ENCODE measurements at places on chromosomes 2 and 18.

DNA sequence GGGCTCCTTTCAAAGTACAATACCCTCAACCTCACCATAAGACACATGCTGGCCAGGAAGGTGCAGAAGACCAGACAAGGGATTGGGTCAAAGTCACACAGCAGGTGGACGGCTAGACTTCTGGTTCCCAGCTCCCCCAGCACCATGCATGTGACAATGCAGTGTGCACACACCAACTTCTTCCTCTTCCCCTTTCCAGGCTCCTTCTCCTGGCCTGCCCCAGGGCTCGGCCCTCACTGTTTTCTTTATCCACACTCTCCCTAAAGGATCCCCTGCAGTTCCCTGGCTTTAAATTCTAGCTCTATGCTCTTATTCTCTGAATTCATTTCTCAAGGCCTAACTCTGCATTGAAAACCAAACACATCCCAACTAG, 82.3 kb downstream of the LOXHD1 start:
- DNase-seq: no peak

GRCh38 chr18:34659579-34660517, 50.2 kb upstream of the DTNA start:
- peak; percentile 95 for DNase-seq

DNA sequence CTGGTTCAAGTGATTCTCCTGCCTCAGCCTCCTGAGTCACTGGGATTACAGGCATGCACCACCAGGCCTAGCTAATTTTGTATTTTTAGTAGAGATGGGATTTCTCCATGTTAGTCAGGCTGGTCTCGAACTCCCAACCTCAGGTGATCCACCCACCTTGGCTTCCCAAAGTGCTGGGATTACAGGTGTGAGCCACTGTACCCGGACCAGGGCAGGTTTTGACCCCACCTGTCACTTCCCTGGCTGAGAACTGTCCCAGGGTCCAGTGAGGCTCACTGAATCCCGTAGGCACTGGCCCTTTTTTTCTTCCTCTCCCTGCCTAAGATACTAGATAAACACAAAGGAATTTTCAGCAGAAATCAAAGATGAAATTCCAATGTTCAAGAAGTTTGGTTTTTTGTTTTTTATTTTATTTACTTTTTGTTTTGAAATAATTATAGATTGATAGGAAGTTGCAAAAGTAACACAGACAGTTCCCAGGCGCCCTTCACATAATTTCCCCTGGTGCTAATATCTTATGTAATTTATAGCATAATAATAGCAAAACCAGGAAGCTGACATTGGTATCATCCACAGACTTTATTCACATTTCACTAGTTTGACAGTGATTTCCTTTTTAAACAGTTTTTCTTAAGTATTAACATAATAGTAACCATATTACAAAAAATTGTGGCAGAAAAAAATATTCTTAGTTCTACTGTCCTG, 52.4 kb upstream of the B3GNT7 start:
- DNase-seq: no peak

GRCh38 chr2:137123226-137123625, 357.9 kb downstream of the THSD7B start:
- peak; percentile 75 for DNase-seq

DNA sequence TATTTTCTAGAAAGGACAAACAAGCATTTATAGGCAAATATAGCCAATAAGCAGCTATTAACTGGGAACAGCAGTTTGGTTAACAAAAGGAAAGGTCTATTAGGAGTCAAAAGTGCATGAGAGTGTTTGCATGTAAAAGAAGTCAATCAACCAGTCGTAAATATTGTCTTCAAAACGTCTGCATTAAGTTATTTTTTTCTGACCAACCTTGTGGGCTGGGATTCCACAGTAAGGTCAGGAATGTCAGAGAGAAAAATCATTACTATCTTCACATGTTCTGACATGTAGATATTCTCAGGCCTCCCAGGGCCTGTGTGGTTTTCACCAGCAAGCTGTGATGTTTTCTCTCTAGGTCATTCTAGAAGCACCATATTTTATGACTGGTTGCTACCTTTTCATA, 922.5 kb downstream of the SUCLG1 start:
- DNase-seq: peak; percentile 46

DNA sequence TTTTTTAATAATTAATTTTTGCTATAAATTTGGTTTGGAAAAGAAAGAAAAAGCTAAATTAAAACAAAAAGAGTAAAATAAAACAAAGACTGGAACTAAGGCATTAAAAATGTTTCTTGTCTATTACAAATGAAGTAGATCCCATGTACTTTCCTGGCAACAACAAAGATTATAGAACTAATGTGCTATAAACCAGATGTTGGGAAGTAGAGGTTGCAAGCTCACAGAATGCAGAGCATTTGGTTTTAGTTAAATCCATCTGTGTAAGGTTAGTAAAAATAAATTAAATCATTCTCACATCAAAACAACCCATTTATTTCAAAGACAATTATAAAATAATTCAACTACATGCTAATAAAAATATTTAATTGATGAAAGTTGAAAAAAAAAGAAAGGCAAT, 157.2 kb upstream of the ZC3H15 start:
- DNase-seq: peak; percentile 65

GRCh38 chr2:161946489-161947107, 127.4 kb downstream of the DPP4 start:
- DNase-seq: peak; percentile 29

GRCh38 chr2:240155048-240155744, 14.7 kb upstream of the OTOS start:
- no peak for DNase-seq

GRCh38 chr2:239932881-239933735, 92.0 kb downstream of the NDUFA10 start:
- no peak for DNase-seq

DNA sequence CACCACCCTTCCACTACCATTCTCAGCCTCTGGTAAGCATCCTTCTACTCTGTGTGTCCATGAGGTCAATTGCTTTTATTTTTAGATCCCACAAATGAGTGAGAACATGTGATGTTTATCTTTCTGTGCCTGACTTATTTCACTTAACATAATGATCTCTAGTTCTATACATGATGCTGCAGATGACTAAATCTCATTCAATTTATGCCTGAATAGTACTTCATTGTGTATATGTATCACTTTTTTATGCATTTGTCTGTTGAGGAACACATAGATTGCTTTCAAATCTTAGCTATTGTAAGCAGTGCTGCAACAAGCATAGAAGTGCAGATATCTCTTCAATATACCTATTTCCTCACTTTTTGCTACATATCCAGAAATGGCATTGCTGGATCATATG, 733.3 kb downstream of the SUCLG1 start:
- no peak for DNase-seq

DNA sequence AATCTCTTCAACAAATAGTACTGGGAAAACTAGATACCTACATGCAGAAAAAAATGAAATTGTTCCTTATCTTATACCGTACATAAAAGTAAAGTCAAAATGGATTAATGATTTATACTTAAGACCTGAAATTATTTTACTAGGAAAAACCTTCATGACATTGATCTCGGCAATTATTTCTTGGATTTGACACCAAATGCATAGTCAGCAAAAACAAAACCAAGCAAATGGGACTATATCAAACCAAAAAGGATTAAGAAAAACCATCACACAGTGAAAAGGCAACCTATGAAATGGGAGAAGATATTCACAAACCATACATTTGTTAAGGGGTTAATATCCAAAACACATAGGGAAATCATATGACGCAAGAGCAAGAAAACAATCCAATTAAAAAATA, 433.6 kb downstream of the LRATD1 start:
- DNase-seq: no peak

DNA sequence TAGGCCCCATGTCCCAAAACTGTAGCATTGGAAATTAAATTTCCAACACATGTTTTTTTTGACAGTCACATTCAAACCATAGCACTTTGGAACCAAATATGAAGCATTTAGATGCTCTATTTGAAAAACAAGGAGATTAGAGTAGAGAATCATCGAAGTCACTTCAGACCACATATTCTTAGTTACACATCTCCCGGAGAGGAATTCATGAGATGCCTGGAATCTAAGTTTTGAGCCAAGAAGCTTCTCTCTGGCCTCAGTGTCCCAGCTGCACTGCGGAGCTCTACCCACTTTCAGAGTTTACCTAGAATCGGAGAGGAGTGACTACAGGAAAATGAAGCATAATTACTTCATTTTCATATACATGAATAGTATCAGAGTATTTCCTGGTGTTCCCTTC, 385.9 kb downstream of the TNS1 start:
- peak; percentile 62 for DNase-seq

DNA sequence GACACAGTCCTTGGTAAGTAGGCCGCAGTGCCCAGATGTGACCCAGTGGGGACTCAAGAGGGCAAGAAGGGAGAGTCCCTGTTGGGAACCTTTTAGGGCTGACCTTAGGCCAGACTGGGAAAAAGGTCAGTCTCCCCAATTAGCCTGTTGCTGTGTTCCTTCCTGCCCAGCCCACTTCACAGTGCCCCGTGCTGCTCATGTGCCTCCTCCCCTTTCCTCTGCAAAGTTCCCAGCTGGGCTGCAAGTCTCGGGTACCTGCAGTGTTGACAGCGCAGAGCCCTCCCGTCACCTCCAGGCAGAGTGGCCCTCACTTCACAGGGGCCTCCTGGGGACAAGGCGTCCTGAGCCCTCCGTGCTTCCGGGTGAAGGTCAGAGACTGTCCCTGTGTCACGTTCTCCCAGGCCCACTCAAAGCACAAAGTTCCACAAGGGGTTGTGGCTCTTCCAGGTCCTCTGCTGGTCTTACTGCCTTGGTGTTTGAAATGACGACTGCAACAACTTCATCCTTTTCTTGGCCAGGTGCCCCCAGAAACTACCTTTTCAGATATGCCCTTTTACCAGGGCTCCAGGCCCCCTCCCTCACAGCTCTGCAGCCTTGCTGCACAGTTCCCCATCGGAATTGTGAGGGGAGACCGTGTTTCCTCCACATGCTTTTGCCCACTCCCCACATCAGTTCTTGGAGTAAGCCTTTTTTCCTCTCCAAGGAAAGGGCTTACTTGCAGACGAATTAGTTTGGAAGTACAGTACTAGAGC, 225.8 kb downstream of the ALPK2 start:
- DNase-seq: no peak

DNA sequence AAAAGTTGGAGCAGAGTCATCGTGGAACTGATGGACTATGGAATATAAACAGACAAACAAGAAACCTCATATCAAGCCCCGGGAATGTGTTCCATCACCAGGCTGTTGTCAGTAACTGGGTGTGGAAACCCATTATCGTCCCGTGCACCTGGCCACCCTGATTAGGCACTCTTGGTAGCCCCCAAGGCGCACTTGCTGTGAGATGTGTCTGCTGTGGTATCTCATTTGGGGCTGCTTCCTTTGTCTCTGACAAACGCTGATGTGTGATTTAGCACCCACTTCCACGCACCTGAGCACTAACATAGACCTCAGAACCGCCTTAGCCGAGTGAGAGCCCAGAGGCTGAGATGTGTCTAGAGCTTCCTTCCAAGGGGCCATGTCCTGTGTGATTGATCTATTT, 96.3 kb downstream of the PRPF40A start:
- no peak for DNase-seq

GRCh38 chr2:74205113-74205512, 6.7 kb downstream of the MTHFD2 start:
- no peak for DNase-seq

DNA sequence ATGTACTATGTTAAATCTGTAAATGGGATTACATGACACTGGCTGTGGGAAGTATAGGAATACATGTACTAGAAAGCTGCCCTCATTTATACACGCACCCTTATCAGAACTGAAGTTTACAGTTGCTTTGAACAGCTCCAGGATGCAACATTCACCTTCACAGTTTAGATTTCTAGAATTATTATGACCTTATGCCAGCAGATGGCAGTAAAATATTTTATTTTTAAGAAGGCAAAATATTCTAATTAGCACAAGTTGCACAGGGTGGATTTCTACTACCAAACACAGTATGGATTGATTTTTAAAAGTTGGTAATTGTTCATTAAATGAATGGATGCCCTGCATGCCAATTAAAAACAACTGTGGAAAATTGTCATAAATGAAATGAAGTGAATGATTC, 670.4 kb downstream of the KCNJ3 start:
- DNase-seq: peak; percentile 3

- no peak for DNase-seq
Observed at GRCh38 chr2:53631313-53632125, 136.1 kb upstream of the CHAC2 start.

GRCh38 chr2:176959614-176960013, 253.0 kb upstream of the HNRNPA3 start:
- no peak for DNase-seq

DNA sequence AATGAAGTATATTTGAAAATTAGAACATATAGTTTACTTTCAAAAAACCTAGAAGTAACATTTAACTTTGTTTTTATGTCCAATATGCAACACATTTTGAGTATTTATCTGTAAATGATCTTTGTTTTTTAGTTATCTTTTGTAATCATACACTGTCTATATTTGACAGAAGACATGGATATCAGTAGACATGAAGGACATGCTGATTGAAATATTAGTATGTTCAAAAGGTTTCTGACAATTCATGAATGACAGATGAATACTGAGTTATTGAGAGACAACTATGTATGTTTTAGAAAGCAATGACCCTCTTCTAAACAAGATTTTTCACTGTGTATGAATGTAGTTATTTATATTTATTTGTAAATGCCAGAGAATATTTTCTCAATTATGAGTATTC, 215.6 kb upstream of the TMEFF2 start:
- DNase-seq: no peak

- DNase-seq: no peak
Observed at GRCh38 chr18:49531678-49532153, 30.1 kb upstream of the LIPG start.

GRCh38 chr2:181948227-181948626, 37.4 kb upstream of the PPP1R1C start:
- DNase-seq: no peak

- no peak for DNase-seq
Observed at GRCh38 chr18:30522288-30522929, 520.1 kb downstream of the DSC3 start.

- peak; percentile 38 for DNase-seq
Observed at GRCh38 chr2:75523313-75524275, 37.1 kb downstream of the EVA1A start.

Data from AG10803 (cell line).